ENCODE measurements at places on chromosomes 7 and 10. TPM values are rescaled to one million over a fixed set of nuclear protein-coding genes. Genes with fewer than 3 reads are reported as not detected.

IFIT1B gene
- not detected for total RNA-seq

- no peak for DNase-seq
Observed at GRCh38 chr7:19110776-19111175, 6.7 kb downstream of the TWIST1 start.

DNA sequence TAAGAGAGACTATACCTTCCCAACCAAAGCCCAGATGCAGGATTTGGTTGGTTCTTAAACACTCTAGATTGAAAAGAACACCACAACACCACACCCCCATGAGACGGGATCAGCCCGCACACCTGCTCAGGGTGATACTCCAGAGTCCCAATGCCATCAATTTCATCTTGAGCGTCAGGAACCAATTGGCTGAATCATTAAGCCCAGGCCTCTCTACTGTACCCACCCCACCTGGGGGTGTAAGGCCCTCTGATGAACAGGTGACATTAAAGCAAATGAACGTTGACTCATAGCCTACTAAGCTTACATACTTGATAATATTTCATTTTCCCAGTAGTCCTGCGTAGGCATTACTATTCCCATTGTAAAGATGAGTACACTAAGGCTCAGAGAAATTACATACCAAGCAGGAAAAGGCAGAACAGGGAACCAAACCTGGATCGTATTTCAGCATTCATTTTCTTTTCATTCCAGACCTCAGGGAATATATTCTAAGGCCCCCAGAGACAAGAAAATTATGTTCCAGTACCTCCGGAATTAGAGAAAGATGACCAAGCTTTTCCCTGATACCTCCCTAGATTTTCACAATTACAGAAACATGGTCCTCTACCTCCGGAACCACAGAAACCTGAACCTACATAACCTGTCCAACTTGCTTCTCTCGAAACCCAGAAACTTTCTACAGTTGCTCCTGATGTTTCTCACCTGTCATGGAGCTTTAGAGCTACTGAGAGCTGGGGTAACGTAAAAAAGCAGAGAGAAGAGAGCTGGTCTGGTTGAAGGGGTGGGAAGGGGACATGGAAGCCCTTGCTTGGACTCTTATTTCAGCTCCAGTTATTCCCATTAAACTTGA is 43.1 kb upstream of the KDM7A start:
- no peak for DNase-seq

GRCh38 chr7:75640201-75640600 is 98.5 kb downstream of the HIP1 start:
- no peak for DNase-seq

Data from activated T-cell treated with anti-CD3 and anti-CD28 coated beads, Interleukin-2, amount 50 U/mL, for 4 hours (primary cell).